ENCODE measurements at places on chromosomes 12 and 14. TPM values are rescaled to one million over a fixed set of nuclear protein-coding genes. Genes with fewer than 3 reads are reported as not detected.

Gene AJUBA
- total RNA-seq: 52.0 TPM

Gene PPM1H
- 18.9 TPM for total RNA-seq

Gene ARMH4
- total RNA-seq: not detected

Gene ANO4
- not detected for total RNA-seq

Gene VRTN
- 4.1 TPM for total RNA-seq

Gene TSFM
- 63.6 TPM for total RNA-seq

Gene GPR162
- not detected for total RNA-seq
